ENCODE measurements at places on chromosomes 3 and 15.

DNA sequence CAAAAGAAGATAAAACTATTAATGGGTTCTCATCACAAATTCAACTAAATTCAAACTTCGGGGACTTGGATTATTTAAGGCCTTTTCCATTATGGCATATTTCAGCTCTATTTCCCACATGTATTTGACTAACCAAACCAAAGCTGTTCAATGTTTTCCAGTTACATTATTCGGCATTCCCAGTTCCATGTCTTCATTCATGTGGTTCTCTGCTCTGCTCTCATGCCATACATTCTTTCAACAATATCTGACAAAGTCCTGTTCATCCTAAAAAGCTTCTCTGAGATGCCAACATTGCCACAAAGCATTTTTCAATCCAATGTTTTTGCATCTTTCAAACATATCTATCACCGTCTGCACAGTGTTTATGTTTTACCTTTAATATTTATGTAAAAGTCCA lies 141.4 kb downstream of the GREM1 start:
- DNase-seq: no peak

DNA sequence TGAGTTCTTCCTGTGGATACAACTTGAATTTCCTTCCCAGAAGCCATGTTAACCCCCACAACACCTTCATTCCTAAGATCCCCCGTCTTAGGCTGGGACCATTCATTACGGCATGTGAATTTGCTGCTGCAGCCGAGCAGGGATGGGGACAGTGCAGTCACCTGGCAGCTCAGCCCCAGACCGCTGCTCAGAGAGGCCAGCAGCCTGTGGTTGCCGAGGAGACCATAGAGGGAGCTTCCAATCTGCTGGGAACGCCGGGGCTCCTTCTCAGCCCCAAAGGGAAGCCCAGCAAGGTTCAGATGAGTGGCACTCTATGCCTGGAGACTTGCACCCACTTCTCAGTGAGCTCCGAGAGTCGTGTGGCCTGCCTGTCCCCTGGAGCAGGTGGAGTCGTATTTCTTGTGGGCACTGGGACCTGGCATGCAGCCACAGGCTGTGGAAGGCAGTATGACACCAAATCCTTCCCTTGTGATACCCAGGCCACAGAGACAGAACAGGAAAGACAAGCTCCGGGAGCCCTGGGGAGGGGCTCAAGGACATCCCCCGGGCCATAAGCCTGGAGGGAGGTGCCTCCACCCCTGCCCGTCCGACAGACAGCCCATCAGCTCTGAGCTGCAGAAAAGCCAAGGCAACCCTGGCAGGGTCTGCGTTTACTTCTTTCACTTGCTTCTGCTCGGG lies 167.3 kb downstream of the FAM43A start:
- DNase-seq: no peak

DNA sequence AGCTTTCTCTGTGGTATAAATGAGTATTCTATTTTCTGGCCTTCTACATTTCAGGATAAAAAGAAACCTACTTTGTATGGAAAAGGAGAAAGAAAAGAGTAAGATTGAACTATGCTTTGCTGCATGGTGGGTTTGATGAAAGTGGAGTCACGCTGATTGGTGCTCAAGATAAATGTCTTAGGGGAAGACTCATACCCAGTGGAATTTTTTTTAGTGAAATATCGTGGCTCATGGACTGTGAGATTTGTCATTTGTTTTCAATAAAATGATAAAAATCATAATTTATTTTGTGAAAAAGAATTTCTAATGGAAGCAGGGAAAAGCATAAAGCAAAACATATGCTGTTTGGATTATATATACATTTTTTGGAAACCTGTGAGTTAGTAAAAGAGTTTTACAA lies 292.5 kb downstream of the ZPLD1 start:
- DNase-seq: no peak

GRCh38 chr3:172582712-172583111 lies 59.5 kb upstream of the TNFSF10 start:
- DNase-seq: no peak

- DNase-seq: no peak
Measured at GRCh38 chr3:105853801-105854432, 14.9 kb downstream of the CBLB start.

GRCh38 chr3:111496894-111497559 lies 45.0 kb upstream of the CD96 start:
- no peak for DNase-seq

- DNase-seq: no peak
Measured at GRCh38 chr15:94395640-94396039, 164.3 kb downstream of the MCTP2 start.

GRCh38 chr3:99768808-99769501 lies 48.7 kb upstream of the CMSS1 start:
- DNase-seq: no peak

- no peak for DNase-seq
Measured at GRCh38 chr15:72800833-72801481, 17.4 kb upstream of the ADPGK start.

DNA sequence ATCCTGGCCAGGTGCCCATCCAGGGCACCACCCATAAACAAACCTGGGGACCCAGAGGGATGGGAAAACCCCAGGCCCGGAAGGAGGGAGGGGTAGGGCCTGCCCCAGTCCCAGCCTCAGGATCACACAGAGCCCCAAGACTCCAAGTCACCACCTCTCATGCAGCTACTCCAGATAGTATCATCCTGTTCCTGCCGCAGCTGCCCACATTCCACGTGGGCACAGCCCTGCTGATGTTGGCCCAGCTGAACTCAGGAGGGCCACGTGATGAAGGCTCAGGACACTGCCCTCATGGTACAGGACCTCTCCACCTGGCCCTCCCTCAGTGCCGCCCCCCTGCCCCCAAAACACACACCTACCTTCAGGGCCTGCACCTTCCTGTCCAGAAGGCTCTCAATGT lies 69.5 kb downstream of the CACNA2D2 start:
- no peak for DNase-seq

DNA sequence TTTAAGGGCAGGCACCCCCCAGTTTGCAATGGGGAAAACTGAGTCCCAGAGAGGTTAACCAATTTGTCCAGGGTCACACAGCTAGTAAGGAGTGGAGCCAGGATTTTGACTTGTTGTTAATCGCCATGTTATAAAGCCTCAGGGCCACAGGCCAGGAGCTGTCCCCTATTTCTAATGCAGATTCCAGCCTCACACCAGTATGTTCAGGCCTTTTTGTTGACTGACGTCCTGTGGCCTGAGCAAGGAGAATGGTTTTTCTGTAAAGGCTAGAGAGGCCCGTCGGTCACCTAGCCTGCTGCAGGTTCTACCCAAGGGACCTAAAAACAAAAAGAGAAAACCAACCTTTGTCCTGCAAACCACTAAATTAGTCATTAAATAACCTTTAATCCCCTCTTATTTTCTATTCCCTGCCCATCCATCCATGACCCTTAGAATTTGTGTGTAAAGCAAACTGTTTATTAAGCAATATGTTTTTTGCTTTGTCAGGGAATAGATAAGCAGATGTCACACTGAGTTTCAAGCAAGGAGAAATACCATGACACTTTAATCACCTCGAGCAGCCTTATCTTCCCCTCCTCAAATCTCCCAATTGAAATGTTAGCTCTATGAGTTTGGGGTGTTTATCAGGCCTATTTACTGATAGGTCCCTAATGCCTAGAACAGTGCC lies 14.1 kb downstream of the ACOX2 start:
- DNase-seq: no peak

DNA sequence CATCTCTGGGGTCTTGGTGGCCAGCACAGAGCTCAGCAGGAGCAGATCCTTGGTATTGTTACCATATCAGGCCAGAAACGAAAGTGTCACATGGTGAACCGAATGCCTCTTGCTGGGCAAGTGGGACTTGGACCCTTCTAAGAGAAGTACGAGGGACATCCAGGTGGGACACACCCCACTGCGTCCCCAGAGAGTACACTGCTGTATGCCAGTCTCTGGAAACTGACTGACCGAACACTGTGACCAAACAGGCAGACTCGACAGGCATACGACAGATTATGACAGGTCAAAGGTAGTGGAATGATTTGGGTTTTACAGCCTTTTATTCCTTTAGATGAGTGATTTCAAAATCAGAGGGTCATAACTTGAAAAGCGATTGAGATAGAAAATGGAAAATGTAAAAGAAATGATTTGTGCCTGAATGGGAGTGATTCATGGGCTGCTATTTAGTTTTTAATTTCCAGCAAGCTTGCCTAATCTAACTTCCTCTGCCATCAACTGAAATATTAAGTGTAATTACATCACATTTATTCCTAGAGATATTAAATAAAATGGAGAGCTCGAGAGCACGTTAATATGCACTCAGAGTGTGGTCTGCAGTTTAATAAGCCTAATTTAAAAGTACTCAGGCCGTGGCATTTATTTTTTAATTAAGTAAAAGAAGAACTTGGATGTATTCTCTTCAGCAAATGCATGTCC lies 63.4 kb upstream of the CTXND1 start:
- DNase-seq: no peak

DNA sequence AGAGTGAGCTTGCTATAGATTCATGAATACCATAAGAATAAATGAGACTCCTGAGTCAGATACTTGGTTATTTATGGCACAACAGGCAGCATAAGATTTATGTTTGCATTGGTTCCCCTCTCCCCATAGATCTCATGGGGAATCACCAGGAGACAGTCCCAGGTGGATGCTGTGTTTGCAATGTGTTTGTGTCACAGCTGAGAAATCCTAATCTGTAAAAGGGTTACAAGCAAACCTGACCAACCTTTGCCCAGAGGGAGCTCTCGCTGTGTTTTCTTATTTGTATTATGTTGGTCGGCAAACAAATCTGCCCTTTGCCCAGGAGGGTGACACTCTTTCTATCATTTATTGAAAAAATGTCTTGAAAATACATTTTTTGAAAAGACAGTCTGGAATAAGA lies 236.2 kb downstream of the ZPLD1 start:
- no peak for DNase-seq

GRCh38 chr3:33581666-33582065 lies 136.4 kb downstream of the CLASP2 start:
- DNase-seq: no peak

GRCh38 chr3:140863580-140864009 lies 78.0 kb upstream of the SLC25A36 start:
- peak; percentile 4 for DNase-seq

DNA sequence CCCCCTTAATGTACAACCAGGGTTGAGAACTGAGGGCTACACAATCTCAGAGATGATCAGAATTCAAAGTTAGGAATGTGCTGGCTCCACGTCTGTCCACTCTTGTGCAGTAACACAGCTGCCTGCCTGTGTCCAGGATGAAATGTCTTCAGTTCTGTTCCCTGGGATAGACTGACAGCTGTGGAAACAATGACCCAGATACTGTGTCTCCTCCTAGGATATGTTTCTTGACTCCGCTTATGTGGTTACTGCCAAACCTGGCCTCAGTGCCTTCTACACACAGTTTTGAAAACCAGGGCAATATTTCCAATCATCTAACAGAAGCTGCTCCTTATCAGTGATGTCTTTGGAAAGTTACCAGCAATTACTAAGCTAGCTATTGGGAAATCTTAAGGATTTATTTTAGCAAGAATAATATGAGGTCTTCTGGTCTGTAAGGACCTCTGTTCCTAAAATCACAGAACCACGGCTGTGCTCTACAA lies 67.6 kb downstream of the NOX5 start:
- no peak for DNase-seq

GRCh38 chr3:5694266-5694665 lies 506.8 kb downstream of the EDEM1 start:
- DNase-seq: no peak

DNA sequence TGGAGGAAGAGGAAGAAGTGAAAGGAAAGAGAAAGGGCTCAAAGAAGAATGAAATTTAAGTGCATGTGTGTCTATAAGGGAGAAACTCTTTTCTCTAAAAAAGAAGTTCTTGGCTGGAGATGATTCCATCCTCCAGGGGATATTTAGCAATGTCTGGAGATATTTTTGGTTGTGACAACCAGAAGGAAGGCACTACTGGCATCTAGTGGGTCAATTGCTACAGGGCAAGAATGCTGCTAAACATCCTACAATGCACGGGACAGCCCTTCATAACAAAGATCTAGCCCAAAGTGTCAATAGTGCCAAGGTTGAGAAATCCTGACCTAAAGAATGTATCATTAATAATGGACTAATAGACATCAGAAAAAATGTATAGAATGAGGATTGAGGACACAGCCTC lies 57.4 kb upstream of the ST3GAL6 start:
- DNase-seq: no peak

GRCh38 chr15:36850864-36851263 lies 249.5 kb downstream of the MEIS2 start:
- DNase-seq: no peak

DNA sequence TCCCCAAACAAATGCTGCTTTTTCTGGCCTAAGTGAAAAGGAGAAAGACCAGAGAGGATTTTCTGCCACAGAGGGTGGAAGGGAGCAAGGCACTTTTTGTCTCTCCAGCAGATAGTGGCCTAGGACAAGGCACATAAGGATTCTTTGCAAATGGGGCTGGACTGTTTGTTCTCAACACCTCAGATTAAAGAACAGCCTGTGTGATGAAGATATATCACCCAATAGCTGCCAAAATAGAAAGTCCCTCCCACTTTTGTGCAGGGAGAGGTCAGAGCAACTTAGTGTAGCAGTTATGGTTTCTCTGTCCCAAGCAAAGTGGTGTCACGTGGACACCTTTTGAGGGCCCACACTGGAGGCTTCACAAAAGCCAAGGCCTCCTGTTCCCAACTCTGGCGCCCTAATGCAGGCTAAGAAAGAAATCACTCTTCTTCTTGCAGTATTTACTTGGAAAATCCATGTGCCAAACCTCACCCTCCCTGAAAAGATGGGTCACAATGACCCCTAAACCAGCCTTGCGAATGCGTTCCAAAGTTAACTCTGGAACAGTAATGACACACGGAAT lies 84.9 kb downstream of the LRIG1 start:
- DNase-seq: no peak

DNA sequence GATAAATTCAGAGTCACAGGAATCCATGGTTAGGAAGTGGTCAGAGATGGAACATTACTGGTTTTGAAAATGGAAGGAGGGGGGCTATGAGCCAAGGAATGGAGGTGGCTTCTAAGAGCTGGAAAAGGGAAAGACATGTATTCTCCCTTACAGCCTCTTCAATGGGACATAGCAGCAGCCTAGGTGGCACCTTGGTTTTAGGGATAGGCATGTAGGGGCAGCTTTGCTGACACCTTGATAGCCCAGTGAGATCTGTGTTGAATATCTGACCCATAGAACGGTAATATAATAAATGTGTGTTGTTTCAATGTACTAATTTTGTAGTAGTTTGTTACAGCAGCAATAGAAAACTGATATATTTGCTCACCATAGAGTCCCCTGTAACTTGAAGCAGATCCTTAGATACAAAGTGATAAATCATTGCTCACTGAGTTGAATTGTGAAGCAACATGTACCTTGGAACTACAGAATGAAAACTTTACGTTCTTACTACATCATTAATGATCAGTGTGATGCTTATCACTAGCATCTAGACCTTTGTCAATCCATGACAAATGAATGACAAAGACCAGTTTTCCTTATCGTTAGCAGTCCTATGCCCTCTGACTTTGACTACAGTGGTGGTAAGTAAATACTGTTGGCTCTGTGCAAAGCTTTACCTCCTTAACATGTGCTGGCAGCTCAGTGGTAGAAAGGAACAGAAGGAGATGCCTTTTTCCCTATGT lies 53.8 kb downstream of the TMEM45A start:
- DNase-seq: no peak

DNA sequence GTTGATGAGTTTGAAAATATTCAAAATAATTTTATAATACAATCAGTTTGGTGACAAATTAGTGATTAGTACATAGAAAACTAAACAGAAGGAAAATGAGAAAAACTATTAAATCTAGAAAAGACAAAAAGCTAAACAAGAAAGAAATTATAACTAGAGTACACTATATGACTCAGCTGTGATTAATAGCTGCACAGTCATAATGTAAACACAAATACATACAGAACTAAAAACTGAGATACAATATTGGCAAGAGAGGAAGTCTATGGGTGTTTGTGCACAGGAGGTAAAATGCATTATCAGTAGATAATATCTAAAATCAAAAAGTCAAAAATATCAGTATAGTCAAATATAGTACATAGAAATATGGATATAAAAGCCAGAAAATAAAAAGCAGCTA lies 80.7 kb upstream of the PCSK6 start:
- no peak for DNase-seq
